ENCODE measurements at places on chromosomes 7 and 10.

DNA sequence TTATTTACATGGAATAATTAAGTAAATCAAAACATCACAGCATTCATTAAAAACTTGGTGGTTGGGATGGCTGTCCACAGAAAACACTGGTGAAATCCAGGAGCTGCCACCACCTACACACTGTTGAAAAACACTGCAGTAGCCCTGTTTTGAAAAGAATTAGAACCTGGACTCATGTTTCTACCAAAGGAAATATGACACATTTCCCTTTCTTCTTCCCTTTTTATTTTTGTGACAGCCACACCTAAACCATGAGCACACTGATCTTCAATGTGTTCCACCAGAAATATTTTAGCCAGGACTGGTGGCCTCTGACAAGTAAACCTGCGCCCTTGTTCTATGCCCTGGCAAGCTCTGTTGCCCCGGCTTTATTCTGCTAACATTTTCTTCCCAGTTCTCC, 3.3 kb downstream of the TMEM140 start:
- DNase-seq = no peak

DNA sequence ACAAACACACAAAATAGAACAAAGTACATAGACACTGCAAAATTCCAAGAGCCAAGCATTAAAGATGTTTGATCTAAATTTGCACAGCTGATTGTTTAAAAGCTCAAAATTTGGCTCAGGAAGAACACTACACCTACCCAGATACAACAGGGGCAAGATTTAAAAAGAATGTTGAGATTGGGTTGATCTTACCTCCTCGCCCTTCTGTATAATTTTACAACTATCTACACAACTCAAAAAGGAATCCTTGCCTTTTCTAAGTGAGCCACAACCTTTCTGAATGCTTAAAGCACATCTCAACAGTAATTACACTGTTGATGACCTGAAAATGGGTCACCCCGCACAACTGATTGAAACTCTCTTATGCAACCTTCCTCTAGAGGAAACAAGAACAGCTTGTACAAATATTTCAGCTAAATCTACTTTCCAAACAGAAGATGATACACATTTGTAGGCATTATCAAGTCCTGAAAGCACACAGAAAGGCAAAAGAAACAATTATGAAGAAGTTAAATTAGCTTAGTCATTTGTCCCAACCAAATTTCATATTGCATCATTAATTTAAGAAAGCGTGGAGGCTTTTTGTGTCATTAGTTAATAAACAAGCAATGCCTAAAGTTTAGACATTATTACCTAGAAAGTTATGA, 75.5 kb downstream of the UBE2H start:
- DNase-seq = no peak

DNA sequence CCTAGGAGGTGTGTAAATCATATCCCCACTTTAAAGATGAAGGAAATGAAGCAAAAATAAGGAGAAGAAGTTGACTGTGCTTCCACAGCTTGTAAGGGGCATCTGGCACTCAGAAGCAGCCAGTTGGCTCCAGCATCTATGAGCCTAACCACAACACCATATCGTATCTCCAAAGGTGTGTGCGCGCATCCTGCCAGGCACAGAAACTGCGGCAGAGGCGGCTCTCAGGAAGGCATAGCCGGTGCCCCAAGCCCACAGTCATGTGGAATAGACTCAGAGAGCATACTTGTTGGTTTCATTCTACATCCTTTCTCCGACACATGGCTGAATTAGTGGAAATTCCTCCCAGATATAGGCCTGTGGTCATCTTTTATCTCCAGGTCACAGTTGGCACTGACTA, 423.9 kb downstream of the CALN1 start:
- no peak for DNase-seq

DNA sequence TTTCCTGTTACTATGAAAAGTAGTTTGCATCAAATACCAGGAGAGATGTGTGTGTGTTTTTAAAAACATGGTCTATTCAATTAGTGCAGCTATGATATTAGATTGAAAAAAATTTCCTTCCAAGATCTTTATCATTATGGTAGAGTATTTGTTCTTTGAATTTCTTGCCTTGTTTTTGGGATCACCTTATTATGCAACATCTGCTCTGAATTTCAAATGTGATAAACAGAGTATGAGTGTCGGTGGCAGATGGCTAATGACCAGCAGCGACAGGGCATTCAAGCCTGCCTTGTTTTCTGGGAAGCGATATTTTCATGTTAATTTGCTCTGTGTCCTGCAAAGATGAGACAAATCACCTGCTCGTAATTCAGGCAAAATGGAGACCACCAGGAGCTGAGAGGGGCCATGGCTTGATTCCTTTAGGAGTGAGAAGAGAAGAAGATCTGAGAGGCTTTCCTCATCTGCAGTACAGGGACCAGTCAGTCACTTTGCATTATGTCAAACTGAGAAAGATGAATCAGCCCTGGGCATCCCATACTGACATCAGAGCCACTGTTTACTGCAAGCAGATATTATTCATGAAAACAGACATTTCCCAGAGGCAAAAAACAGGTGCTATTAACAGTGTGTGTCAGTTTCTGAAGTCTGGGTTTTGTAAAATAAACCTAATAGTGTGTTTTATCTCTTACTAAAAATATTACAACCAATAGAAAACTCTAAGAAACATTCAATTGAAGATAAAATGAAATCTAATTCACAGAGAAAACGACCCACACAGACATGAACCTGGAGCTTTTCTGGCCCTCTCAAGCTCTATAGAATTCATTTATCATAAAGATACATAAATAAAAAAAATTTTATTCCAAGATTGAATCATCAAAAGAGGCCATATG, 67.6 kb downstream of the CDK6 start:
- DNase-seq = peak; percentile 31

DNA sequence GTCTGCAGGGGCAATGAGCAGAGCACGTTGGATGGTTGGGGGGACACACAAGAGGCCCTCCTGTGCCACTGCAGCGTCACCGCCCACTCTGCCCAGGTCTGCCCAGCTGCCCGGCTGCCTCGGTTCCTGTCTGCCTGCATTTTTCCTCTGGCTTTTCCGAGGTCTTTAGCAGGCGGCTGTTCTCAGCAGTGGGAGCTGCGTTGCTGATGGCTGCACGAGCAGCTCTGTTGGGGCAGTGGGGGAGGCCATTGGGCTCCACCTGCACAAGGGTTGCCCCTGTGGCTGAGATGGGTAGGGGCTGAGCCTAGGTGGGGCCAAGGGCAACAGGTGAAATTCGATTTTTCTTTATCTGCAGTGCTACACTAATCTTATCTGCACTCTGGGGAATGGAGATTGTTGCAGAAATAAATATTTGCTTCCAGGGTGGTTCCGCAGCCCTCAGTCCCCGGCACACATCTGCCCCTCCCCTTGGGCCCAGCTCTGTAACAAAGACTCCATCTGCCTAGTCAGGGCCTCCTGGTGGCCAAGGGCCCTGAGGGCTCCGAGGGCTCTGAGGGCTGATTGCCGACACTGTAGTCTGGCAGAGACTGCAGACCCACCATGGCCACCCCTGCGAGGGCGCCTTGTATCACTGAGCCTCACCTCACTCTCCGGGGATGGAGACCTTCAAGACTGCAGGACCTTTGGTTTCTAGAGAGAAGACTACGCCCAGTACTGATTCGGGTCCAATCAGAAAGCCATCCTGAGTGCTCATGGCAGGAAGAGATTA, 141.7 kb upstream of the SHH start:
- no peak for DNase-seq

DNA sequence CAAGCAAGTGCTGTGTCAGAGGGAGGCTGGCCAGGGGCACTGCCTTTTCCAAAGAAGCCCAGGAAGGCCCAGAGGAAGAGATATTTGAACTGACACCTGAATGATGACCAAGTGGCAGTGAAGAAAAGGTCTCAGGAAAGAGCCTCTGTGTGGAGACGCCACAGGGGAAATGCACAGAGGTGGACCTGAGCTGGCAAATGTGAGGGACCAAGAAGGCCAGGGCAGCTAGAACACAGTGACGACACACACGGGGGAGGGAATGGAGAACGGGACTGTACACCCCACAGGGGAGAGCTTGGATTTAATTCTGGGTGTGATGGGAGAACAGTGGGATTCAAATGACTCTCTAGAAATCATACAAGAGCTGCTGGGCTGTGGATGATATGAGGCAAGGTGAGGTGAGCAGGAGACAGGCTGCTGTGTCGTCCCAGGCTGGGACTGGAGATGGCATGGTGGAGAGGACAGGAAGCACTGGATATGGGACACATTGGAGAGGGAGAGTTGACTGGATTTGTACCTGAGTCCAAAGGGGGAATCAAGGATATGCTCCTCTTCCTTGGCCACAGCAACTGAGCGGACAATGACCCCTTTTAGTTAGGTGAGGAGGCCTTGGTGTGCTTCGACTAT, 84.2 kb upstream of the DDC start:
- no peak for DNase-seq

DNA sequence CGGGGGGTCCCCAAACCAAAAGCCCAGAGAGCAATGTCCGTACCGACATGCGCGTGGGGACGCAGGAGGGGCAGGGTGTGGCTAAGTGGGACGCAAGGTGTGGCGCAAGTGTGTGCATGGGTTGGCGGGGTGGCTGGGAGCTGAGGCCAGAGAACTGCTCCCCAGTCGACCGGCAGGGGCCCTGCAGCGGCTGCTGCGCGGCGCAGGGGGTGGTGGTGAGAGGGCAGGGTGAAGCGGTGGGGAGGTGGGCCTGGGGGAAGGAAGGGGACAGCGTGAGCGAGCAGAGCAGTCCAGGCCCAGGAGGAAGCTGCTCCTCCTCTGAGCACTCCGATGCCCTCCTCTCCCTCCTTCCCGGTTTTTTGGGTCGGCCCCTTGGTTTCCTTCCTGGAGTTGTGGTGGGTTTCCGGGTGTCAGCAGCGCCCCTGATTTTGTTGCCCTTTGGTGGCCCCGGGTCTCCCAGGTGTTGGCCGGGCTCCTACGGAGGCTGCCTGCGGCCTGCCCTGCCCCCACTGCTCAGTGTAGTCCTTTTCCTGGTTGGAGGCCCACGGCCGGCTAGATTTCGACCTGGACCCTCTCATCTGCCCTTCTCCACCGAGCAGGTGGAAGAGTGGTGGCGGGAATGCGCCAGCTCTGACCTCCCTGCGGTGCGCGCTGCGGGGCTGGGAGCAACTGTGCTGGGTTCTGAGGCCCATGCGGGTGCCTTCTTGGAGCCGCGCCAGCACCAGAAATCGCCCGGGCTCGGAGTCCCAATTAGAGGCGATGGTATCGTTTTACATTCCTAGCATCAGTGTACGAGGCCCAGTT, 40.5 kb upstream of the COMTD1 start:
- no peak for DNase-seq

- DNase-seq = no peak
Observed at GRCh38 chr10:50937230-50937907, 51.9 kb upstream of the A1CF start.

- no peak for DNase-seq
Observed at GRCh38 chr10:114174695-114175188, 739 bp upstream of the CCDC186 start.

DNA sequence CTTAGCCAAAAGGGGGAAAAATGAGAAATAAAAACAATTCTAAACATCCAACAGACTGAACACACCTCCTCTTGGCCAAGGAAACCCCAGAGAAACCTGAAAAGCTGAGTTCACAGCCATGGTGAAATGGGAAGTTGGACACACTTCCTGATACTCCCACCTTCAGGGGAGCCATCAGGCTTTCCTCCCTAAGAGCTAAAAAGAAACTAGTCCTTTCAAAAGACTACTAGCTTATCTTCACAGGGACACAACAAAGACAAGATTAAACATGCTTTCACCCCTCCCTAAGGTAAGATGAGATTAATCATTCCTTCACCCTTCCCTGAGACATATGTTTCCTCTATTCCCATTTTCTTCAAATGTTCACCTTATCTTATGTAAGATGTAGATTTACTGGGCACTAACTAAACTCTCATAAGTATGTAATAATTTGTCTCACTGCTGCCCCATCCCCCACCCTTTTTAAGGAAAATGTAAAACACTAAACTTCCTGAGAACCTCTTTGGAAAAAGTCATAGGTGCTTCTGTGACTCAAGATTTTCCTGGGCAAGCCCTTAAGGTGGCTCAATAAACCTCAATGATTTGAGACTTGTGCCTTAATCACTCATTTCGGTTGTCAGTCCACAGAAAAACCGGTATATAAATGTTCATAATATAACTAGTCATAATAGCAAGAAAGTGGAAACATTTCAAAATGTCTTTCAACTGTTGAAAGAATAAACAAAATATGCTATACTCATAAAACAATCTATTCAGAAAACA, 40.5 kb downstream of the HTR7 start:
- DNase-seq = no peak

DNA sequence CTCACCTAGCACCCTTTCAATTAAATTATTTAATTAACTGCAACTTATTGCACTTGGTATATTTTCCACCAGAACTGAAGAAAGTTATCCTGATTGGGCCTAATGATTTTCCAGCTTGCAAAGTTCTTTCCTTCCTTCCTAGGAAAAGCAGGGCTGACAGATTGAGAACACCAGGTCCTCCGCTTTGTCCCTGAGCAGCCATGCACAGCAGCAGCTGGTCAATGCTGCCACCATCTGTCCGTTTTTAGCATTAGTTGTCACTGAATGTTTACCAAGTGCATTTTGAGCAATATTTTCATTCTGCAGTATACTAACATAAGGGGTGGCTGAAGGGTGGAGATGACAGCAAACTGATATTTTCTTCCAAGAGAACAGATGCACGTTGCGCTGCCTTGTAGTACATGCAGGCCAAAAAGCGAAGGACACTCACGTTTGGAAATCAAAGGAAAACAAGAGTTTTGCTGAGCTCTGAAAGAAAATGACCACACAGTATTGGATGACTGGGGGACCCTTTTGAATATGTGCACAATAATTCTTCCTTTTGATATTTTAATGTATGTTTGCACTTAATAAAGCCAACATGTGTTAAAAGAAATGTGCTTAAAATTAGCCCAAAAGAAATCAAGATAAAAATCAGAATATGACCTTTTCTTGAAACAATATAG, 248.8 kb upstream of the PTN start:
- no peak for DNase-seq

- DNase-seq = no peak
Observed at GRCh38 chr10:19756919-19757318, 59.3 kb upstream of the PLXDC2 start.

- no peak for DNase-seq
Observed at GRCh38 chr10:61452655-61453641, at the start of gene TMEM26. Gene TMEM26 (minus strand): TSS chr10:61453381. CDS start chr10:61453081, 300 bp downstream.

DNA sequence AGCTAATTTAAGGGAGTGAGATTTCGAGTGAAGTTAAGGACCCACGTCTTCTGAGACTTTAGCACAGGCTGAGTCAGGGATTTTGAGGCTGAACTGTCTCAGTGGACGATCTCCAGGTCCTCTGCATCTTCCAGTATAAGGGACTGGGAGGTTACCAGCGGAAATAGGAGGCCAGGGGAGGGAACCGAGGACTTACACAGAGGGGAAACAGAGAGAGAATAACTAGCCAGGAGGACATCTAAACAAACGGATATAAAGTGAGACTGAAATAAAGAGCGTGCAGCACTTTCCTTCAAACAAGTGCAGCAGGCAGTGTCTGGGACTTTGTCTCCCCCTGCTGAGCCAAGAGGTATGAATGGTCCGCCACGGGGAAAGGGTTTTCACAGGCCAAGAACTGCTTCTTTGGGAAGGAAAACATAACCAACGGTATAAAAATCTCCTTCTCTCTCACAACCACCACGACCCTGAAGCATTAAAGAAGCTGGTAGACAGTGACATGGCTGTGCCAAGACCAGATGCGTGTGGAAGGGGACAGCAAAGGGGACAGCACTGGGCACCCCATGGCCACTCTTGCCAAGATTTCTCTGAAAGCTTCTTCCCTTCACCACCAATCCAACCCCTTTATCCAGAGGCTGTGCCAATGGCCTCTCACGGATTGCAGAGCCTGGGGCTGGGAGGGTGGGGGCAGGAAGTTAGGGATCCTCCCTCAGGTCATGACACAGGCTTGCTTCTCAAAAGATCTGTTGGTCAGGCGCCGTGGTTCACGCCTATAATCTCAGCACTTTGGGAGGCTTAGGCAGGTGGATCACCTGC, 72.0 kb downstream of the SLC37A3 start:
- no peak for DNase-seq

Measured in activated CD4-positive, CD25-positive, alpha-beta regulatory T cell treated with anti-CD3 and anti-CD28 coated beads, Interleukin-2, amount 50 U/mL, for 72 hours (primary cell).